ENCODE measurements at places on chromosomes 16 and 17.

- DNase-seq: no peak
Measured at GRCh38 chr16:48531011-48531962, 78.7 kb downstream of the N4BP1 start.

- DNase-seq: no peak
Measured at GRCh38 chr17:79871131-79871530, 31.9 kb upstream of the CBX4 start.

- DNase-seq: no peak
Measured at GRCh38 chr17:13437966-13438779, 163.6 kb downstream of the HS3ST3A1 start.

GRCh38 chr16:17171250-17172143 is 299.3 kb downstream of the XYLT1 start:
- DNase-seq: no peak

GRCh38 chr17:58694826-58695225 is 2.4 kb downstream of the RAD51C start:
- DNase-seq: no peak

GRCh38 chr16:88968589-88969280 is 8.3 kb downstream of the CBFA2T3 start:
- no peak for DNase-seq

DNA sequence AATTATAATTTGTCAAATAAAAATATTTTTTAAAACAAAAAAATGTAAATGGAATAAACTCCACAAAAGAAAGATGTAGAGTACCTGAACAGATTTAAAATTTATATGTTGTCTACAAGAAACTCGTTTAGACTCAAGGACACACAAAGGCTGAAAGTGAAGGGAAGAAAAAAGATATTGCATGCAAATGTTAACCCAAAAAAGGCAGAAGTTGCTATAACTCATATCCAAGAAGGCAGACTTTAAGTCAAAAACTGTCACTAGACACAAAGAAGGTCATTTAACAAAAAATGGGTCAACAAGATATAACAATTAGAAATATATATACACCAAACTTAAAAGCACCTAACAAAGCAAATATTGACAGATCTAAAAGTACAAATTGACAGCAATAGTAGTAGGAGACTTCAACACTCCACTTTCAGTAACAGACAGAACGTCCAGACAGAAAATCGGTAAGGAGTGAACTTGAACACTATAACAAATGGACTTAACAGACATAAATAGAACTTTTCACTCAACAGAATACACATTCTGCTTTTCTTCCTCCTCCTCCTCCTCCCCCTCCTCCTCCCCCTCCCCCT is 40.8 kb upstream of the MYLK3 start:
- DNase-seq: no peak

- no peak for DNase-seq
Measured at GRCh38 chr17:17050346-17051345, 8.4 kb downstream of the MPRIP start.

- DNase-seq: peak; percentile 71
Measured at GRCh38 chr16:65745-66144, 6.7 kb downstream of the RHBDF1 start.

DNA sequence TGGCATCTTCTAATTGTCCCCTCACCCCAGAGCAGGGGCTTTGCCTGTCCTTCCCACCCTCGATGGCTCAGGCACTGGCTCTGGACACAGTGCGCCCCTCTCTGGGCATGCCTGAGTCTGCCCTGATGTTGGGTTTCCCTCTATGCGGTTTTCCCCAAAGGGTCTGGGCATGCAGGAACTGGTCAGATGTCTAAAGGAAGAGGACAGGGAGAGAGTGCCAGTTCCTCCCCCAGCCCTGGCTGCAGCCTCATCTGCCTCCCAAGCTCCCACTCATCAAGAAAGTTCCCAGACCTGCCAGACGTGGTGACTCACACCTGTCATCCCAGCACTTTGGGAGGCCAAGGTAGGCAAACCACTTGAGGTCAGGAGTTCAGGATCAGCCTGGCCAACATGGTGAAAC is 41.3 kb upstream of the PABPN1L start:
- no peak for DNase-seq

DNA sequence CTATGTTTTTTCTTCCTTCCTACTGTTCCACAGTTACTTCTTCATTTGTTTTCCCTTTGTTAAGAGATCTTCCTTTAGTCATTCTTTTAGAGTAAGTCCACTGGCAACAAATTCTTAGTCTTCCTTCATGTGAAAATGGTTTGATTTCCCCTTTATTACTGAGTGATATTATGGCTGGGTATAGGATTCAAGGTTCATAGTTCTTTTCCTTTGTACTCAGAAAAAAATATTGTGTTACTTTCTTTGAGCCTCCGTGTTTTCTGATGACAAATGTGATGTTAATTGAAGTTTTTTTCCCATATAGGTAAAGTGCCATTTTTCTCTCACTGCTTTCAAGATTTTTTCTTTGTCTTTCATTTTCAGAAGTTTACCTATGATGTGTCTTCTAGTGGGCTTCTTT is 283.1 kb upstream of the TBX2 start:
- no peak for DNase-seq

DNA sequence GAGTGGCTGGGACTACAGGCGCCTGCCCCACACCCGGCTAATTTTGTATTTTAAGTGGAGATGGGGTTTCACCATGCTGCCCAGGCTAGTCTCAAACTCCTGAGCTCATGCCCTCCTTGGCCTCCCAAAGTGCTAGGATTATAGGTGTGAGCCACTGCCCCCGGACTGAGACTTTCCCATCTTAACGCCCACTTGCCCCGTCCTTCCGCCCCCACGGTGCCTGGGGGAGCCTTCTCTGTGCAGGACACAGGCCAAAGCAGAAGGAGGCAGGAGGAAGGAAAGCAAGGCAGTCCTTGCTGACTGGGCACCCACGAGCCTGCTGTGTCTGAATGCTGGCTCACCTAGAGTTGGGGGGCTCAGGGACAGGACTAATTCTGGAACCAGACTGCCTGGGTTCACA is 17.6 kb upstream of the GNG13 start:
- no peak for DNase-seq

DNA sequence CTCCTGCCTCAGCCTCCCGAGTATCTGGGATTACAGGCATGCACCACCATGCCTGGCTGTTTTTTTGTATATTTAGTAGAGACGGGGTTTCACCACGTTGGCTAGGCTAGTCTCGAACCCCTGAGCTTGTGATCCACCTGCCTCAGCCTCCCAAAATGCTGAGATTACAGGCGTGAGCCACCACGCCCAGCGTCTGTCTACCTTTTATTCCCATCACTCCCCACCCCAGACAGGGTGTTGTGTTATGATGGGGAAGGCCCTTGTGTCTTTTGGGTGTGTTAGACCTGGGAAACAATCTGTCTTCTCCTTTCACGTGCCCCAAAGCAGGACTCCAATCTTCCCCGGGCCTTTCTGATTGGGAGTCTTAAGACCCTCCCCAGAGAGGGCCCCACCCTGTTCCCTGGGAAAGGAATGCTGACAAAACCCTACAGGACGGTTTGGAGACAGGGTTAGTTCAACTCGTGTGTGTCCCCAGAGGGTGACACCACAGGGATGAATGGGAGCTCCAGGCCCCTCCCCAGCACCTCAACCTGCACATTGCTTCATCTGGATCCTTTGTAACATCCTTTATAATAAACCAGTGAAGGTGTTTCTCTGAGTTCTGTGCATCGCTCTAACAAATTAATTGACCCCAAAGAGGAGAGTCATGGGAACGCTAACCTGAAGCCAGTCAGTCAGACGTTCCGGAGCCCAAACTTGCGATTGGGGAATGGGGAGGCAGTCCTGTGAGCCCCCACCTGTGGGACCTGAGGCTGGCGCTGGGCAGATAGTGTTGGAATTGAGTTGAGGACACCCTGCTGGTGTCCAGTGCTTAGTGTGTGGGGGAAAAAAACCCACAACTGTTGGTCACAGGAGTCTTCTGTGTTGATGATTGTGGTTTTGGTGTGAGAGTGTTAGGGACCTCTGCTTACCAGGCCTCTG is 3.2 kb upstream of the ELOB start:
- no peak for DNase-seq

DNA sequence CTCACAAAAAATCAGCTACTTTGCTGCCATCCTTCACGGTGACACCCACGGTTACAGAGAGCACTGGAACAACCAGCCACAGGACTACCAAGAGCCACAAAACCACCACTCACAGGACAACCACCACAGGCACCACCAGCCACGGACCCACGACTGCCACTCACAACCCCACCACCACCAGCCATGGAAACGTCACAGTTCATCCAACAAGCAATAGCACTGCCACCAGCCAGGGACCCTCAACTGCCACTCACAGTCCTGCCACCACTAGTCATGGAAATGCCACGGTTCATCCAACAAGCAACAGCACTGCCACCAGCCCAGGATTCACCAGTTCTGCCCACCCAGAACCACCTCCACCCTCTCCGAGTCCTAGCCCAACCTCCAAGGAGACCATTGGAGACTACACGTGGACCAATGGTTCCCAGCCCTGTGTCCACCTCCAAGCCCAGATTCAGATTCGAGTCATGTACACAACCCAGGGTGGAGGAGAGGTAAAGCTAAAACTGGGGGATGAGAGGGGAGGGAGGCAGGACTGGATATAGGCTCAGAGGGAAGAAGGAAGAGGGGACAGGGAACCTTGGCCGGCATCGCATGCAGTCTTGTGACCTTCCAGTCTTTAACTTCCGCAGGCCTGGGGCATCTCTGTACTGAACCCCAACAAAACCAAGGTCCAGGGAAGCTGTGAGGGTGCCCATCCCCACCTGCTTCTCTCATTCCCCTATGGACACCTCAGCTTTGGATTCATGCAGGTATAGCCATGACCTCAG is 581 bp downstream of the CD68 start:
- no peak for DNase-seq

- DNase-seq: no peak
Measured at GRCh38 chr17:67203818-67204217, 41.2 kb downstream of the HELZ start.

- no peak for DNase-seq
Measured at GRCh38 chr17:37494401-37494831, 4.7 kb downstream of the DUSP14 start.

DNA sequence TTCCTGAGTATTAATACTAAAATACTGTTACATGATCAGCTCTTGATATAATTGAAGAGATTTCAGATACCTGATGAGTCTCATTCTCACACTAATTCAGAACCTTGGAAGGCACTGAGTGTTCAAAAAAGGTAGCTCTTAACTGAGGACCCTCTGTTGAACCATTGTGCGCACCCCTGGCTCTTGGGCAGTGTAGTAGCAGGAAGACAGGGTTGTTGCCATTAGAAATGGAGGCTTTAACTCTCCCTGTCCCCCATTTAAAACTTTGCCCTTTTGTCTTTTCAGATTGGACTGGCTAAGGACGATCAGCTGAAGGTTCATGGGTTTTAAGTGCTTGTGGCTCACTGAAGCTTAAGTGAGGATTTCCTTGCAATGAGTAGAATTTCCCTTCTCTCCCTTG is 1.8 kb downstream of the EIF1 start:
- no peak for DNase-seq

GRCh38 chr17:37841232-37841631 is 83.0 kb upstream of the TBC1D3K start:
- DNase-seq: no peak

- no peak for DNase-seq
Measured at GRCh38 chr16:71501547-71501946, 12.4 kb upstream of the ZNF19 start.

DNA sequence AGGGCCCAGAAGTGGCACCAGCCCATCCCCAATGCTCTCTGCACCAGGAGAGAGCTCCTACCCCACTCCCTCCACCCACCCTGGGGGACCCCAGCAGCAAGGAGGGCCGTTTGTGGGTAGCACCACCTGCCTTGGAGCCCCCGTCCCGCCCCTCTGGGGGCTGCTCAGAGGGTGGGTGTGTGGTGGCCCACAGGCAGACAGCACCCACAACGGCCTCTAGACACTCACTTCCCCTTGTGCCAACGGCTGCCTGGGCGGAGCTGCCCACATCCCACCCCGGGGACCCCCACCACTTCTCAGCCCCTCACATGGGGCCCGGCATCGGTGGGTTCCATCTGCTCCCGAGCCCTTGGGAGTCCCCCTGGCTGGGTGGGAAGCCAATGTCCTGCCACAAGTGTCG is 33.3 kb downstream of the BAHCC1 start:
- DNase-seq: no peak

DNA sequence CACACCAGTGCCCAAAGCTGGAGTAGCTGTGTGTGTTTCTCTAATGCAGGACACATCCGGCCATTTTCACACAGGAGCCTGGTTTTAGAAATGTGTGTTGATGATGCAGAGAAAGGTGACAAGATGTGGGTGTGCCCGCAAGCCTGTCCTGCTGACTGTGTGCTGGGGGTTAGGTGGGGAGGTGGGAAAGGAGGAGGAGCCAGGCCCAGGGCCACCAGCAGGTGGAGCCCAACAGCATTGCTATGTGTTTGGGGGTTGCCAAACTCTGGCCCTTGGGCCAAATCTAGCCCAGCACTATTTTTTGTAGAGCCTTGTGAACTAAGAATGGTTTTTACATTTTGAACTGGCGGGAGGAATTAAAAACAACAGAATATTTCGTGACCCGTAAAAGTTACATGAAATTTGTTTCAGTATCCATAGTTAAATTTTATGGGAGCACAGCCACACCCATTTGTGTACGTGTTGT is 61.7 kb upstream of the LGALS9 start:
- DNase-seq: no peak

- peak; percentile 87 for DNase-seq
Measured at GRCh38 chr17:42798383-42799380, at the start of the genes CNTD1 and COA3. TSS of gene CNTD1 (plus strand) at chr17:42798861. CDS start at chr17:42799068, 207 bp downstream. TSS of gene COA3 (minus strand) at chr17:42798704. CDS start at chr17:42798681, 23 bp downstream.

GRCh38 chr16:30395155-30395991 is at the start of gene ZNF48:
TSS of gene ZNF48 (plus strand) at chr16:30395420. CDS start at chr16:30395795, 375 bp downstream.
- DNase-seq: peak; percentile 87

GRCh38 chr16:72961863-72962262 is 86.1 kb downstream of the ZFHX3 start:
- no peak for DNase-seq

DNA sequence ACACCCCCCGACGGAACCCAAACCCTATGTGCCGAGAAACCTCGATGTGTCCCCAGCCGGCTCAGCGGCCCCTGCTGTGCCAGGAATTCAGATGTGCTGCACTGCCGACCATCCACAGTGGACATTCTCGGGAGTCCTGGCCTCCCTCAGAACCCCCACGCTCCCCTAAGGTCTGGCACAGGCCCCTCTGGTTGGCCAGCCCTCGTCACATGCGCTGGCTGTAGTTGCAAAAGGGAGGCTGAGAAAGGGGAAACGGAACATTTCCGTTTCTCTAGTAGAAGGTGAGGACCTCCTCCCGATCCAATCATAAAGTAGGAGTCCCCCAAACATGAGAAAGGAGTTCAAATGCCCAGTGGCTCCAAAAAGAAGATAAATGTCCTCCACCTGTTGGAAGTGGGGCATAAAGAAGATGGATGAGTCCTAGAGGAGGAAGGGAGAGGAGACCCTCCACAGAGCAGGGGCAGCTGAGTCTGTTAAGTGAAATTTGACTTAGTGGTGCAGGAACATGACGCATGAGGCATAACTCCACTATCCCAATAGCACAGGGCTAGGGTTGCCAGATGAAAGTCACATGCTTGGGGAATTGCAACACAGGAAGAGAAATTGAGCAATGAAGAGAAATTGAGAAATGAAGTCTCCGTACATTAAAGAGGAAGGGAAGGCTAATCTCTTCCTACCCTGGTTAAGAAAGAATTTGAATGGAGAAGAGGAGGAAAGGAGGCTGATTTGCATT is 49.3 kb upstream of the WSB1 start:
- DNase-seq: no peak

Measured in NCI-H345 (cell line).